ENCODE measurements at places on chromosomes 1 and 21.

GRCh38 chr1:88399690-88400089 lies 284.4 kb upstream of the PKN2 start:
- no peak for DNase-seq

DNA sequence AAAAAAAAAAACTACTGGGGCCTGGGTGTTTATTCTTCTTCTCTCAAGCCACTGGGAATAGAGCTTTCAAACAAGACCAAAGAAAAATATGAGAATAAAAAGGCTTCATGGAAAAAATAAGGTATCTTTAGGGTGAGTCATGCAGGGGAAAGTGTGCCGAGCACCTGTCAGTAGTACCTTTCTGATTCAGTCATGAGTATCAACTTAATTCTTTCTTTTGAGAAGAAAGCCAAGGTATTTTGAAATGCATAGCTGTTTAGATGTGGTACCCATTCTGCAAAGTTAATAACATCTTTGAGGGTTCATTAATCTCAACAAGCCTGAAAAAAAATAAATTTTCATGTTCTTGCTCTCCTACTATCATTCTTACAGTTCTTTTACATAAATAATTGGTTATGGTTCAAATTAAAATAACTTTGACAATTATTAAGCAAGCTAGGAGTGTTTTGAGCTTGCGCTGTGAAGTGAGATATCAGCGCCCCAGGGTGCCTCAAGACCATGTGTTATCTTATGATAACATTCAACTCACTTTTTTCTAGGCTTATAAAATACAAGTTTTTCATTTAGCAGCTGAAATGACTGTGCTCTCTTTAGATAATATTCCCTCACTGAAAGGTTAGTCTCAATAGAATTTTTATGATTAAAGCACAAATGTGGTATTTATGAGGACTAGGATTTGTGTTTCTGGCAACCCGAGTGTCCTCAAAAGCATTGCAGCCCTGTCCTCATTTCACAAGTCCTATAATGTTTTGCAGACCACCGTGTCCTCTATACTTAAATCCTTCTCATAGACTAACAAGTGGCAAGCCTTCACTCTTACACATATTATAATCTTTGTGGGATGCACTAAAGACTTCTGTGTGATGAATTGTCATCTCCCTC lies 138.6 kb downstream of the SLC44A5 start:
- no peak for DNase-seq

- DNase-seq, result no peak
Observed at GRCh38 chr1:245800901-245801605, 646.3 kb downstream of the KIF26B start.

GRCh38 chr1:62304975-62305374 lies 14.3 kb downstream of the KANK4 start:
- DNase-seq, result no peak

DNA sequence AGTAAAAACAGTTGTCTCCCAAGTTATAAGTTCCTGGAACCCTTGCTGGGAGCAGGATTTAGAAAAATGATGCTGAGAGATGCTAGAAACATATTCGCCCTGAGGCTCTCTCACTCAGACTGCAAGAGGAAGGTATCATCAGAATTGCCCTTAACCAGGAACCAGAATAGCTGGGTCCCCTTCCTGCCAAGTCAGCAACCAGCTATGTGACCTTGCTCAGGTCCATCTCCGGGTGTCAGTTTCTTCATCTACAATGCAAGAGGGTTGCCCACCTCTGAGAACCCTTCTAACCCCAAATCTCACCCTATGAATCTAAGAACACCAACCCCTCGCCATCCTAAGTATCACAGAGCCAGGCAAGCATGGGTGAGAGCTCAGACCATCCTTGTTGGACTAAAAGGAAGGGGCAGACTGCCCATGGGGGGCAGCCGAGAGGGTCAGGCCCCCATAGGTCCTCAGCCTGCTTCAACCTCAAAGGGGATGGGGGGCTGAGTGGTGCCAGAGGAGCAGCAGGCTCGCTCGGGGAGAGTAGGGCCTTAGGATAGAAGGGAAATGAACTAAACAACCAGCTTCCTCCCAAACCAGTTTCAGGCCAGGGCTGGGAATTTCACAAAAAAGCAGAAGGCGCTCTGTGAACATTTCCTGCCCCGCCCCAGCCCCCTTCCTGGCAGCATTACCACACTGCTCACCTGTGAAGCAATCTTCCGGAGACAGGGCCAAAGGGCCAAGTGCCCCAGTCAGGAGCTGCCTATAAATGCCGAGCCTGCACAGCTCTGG lies 390 bp upstream of the S100A9 start:
- no peak for DNase-seq

DNA sequence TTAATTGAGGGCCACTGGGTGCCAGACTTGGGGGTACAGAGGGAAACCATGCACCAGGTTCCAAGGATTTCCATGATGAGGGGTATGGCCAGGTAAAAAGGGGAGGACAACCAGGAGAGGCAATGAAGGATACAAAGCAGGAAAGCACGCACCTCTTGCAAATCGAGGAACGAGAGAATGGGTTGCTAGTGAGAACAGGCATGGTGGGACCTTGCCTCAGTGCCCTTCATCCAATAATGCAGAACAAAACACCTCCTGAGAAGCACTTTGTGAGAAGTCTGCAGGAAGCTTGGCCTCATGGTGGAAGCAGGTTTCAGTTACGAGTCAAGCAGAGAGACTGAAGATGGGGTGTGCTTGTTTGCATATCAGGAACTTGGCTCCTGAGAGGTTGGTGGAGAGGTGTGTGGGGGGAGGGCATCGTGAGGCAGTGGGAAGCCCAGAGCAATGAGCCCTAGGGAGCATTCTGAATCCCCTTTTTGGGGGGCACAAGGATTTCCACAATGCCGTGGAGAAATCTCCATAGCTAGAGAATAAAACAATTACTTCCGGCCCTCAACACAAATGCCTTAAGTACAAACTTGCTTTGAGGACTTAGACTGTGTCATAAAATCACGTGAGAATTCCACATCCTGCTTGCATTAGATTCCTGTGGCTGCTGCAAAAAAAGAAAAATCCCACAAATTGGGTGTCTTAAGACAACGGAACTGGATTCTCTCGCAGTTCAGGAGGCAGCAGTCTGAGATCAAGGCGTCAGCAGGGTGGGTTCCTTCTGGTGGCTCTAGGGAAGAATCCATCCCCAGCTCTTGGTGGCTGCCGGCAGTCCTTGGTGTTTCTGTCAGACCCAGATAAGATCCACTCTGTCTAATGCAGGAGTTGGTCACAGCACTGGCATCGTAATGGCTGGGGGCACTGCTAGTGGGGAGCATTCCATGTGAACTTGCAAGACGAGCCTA lies 54.9 kb upstream of the BACE2 start:
- peak; percentile 68 for DNase-seq

GRCh38 chr21:45158491-45159423 lies 84.4 kb downstream of the ADARB1 start:
- DNase-seq, result no peak

DNA sequence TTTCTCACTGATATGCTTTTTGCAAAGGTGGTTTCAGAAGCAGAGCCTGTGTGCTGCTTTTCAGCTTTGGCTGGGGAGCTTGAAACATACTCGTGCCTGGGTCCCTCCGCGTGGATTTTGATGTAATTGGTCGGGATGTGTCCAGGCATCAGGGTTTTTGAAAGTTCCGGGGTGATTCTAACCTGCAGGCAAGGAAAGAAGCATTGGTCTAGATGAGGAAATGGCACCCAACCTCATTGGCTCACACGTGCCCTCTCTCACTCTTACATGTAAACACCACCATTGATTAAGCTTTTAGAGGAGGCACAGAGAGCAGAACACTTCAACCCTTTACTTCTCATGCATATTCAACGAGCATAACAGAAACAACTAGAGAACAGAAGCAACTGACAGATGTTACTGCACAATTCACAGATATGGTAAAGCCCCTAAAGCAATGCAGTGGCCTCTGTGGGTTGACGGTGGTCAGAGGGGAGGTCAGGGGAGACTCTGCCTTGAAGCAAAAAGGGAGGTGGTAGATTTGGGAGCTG lies 112.1 kb downstream of the TLR5 start:
- DNase-seq, result no peak

DNA sequence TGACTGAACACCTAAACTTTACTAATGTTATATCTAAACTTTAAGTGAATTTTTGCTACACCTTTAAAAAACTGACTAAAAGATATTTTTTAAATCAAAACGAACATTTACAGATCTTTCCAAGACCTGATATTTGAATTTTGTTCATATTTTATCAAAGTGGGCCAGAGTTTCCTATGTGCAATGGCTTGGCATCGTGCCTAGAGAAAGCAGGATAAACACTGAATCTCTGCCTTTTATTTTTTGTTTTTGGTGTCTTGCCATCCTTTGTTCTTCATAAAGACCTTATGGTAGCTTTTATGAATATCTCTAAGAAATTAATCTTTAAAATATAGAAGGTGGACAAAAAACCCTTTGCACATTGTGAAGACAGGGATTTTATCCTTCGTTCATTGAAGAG lies 25.8 kb upstream of the VPS26C start:
- DNase-seq, result no peak

DNA sequence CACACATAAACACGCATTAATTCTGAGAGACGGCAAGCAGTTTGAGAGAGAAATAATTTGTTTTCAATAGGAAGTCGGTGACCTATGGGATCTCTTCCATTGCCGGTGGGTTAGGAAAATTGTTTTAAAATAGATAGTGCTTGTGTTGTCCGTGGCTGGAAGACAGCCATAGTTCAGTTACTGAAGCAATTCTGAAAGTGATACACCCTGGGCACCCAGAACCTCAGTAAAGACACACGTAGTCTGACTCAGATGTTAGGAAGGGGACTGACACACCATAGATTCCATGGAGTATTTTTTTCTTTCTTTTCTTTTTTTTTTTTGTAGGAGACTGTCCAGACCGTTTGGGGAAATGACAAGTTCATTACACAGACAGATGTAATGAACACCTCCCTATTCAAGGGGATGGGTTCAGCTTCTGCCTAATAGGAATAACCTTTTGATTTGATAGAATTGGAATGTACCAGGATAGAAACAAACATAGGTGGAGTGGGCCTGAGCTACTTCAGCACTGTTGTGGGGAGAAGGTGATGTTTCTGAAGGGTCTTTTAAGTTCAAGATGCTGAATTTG lies 1.6 kb downstream of the C1orf21 start:
- DNase-seq, result no peak

DNA sequence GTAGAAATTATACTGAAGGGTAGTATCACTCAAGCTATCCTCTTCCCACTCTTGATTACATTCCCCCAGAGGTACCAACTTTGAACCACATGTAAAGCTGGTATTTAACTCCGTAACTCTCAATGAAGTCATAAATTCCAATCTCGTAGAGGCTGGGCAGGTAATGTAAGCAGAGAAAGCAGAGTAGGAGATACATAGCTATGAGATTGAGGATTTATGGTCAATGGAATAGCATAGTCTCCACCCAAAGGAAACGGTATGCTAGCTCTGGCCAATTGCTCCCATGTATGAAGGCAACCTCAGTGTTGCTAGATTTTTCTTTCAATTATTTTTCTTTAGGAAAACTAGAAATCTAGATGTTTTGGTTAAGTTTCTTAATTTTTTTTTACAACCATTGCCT lies 163.1 kb upstream of the NRIP1 start:
- no peak for DNase-seq

DNA sequence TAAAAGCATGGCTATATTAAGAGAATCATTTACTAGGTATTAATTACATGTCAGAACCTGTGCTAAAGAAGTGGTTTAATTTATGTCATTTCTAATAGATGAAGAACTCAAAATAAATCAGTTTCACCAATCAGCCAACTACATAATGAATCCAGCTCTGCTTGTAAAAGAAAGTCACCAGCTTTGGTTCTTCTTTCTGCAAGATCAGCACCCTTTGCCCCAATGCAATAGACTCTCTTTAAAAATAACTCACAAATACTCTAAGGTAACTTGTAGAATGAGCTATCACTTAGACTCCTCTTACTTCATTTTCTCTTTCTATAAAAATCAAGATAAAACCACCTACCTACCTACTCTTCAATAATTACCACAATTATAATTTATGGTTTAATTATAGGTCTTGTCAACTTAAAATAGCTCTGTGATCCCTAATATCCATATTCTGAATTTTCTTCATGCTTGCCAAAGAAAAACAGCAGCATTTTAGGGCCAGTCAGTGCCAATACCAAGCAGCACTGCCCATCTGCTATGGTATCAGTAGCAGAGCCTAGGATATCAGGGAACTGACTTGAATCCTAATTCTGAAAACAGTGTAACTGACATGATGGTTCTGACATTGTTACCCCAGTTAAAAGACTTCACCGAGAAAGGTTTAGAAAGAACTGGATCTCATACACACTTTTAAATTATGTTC lies 11.3 kb downstream of the SLC19A2 start:
- no peak for DNase-seq
